ENCODE measurements at places on chromosomes 12 and 14. TPM values are rescaled to one million over a fixed set of nuclear protein-coding genes. Genes with fewer than 3 reads are reported as not detected.
A peak's percentile ranks its signal among the peaks of the same experiment; 100 is the strongest.

GRCh38 chr14:100894416-100894815 lies 9.1 kb downstream of the RTL1 start:
- H3K27ac ChIP-seq, result no peak overlapping the region
- H3K4me1 ChIP-seq, result no peaks in the 10 kb centered on the region
- H3K36me3 ChIP-seq, result peaks cover 13% of the 10 kb centered on the region
- no peak for DNase-seq
- H3K4me3 ChIP-seq, result no peak overlapping the region

GRCh38 chr12:130303781-130304180 lies 33.9 kb upstream of the PIWIL1 start:
- DNase-seq, result no peak
- no peaks in the 10 kb centered on the region for H3K27me3 ChIP-seq
- H3K36me3 ChIP-seq, result no peaks in the 10 kb centered on the region
- H3K4me3 ChIP-seq, result no peak overlapping the region

- no peaks in the 10 kb centered on the region for H3K36me3 ChIP-seq
- no peaks in the 10 kb centered on the region for H3K4me1 ChIP-seq
- H3K27me3 ChIP-seq, result no peaks in the 10 kb centered on the region
- H3K4me3 ChIP-seq, result no peak overlapping the region
Measured at GRCh38 chr14:65469903-65470302, 57.4 kb downstream of the FUT8 start.

GRCh38 chr14:98956181-98956580 lies 315.8 kb downstream of the BCL11B start:
- H3K27me3 ChIP-seq, result no peaks in the 10 kb centered on the region
- peaks cover 24% of the 10 kb centered on the region for H3K4me1 ChIP-seq
- no peaks in the 10 kb centered on the region for H3K36me3 ChIP-seq

DNA sequence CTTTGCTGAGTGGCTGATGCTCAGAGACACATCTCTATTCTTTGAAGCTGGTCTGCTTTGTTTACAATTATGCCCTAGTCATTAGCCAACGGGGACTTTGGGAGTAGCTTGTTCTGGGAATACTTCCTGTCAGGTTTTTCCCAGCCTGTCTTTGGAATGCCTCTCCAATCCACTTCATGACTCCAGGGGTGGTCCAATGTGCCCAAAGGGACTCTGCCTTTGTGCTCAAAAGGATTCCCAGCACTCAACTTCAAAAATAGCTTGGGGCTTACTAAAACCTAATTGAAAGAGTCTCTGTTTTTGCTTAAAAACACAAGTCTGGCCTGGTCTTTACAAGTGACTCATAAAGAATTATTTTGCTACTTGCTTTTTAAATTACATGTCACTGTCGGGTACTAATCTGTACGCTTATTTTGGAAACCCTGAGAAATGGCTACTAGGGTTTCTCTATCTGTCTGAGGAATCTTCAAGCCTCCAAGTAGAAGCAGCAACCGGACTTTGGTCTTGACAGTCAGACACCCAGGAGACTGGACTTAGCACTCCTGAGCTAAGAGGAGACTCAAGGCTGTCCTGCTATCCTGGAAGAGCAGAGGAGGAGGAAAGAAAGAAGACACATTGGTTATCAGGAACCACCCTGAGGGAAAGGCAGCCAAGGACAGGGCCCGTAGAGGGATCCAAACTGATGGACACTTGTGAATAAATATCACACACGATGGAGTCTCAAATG lies 20.7 kb downstream of the PHLDA1 start:
- H3K27me3 ChIP-seq, result no peaks in the 10 kb centered on the region
- no peak overlapping the region for H3K27ac ChIP-seq
- no peaks in the 10 kb centered on the region for H3K36me3 ChIP-seq
- no peaks in the 10 kb centered on the region for H3K4me1 ChIP-seq
- peak; percentile 30 for DNase-seq
- H3K4me3 ChIP-seq, result no peak overlapping the region

DNA sequence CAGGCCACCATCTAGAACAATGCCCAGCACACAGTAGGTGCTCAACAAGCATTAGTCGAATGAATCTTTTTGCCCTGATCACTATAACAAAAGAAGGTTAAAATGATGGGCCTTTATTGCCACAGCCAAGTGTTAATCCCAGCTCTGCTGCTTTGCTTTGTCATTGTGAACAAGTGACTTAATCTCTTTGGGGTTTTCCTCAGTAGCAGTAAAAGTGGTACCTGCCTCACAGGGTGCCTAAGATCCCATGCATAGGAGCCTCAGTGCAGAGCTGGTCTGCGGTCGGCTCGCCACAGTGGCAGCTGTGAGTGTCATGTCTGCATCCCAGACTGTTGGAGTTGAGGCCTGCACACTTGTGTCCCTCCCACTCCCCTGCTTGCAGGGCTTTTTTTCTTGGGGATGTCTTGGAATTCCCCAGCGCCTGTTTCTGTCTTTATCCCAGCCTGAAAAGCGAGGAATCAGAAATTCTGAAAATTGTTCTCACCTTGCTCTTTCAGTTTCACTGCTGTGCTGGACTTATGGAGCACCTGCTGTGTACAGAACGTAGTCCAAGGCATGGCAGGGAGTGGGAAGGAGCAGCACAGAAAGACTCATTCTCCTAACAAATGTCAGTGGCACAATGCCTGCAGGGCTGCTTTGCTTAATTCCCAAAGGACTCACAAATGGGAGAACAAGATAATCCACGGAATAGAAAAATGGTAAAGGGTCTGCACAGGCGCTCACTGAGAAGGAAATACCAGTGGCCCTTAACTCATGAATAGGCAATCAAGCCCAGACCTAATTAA lies 90.8 kb downstream of the EML1 start:
- no peak overlapping the region for H3K27ac ChIP-seq
- H3K36me3 ChIP-seq, result no peaks in the 10 kb centered on the region
- DNase-seq, result no peak
- H3K27me3 ChIP-seq, result no peaks in the 10 kb centered on the region

DNA sequence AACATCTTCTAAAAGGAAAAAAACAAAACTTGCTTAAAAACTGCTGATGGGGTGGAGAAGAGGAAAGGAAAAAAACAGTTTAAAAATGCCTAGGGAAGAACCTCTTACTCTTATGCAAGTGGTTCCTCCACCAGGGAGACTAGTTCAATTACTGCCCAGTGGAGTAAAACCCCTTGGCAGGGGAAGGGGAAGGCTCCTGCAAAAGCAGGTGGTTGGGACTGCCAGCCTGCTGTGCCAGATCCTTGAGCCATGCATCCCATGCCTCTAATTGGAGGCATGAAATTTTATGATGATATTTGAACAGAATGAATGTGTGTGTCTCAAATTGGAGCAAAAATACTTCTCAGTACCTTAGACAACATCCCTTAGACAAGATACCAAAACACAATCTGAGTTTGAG lies 118.8 kb downstream of the FSCB start:
- H3K4me3 ChIP-seq, result no peak overlapping the region
- H3K36me3 ChIP-seq, result no peaks in the 10 kb centered on the region
- no peaks in the 10 kb centered on the region for H3K27me3 ChIP-seq
- no peak for DNase-seq

DNA sequence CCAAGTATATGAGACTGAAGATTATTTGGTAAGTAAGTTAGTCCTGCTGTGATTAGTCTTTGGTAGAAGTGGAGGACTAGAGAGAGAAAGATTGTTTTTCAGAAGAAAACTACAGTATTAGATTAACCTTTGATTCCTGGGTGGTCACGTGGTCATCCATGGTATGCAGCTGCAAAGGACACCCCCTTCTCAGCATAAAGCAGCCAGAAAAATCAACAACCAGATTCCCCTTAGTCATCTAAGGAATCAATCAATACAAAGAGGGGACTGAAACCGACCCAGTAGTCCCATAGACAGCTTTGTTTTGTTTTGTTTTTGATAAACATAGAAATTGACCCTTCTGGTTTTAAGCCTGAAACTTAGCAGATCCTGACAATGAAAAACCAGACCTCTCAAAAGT lies 30.3 kb upstream of the MDGA2 start:
- no peaks in the 10 kb centered on the region for H3K36me3 ChIP-seq
- H3K27ac ChIP-seq, result no peak overlapping the region
- no peaks in the 10 kb centered on the region for H3K27me3 ChIP-seq
- H3K4me3 ChIP-seq, result no peak overlapping the region

DNA sequence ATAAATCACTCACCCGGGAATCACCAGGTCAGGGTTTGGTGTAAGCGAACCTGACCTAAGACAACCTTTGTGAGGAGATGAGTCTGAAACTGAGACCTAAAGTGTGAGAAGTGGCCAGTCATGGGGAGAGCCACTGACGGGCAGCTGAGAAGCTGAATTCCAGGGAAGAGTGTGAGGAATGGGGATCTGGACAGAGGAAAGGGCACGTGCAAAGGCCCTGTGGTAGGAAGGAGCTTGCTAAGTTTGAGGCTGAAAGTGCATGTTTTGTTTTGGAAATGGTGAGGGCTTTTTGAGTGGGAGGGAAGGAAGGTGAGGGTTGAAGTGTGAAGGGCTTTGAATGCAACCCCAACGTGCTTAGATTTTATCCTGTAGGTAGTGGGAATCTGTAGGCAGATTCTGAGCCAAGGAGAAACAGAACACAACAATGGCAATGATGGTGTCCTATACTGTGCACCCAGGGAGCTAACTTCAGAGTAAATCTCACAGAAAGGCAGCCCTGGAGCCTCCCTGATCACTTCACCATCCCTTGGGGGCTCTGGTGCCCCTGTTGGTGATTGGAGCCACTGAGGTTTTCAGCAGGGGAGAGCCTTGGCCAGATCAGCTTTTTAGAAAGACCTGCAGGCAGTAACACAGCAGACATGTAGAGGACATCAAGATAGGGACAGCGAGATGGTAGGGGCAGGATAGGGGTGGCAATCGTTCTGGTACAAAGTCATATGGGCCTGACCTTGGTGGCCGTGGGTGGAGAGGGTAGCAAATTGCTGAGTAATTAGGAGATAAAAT lies 37.5 kb upstream of the CHGA start:
- no peaks in the 10 kb centered on the region for H3K36me3 ChIP-seq
- no peak overlapping the region for H3K4me3 ChIP-seq
- no peak for DNase-seq
- H3K4me1 ChIP-seq, result no peaks in the 10 kb centered on the region
- peaks cover 6% of the 10 kb centered on the region for H3K27me3 ChIP-seq

DNA sequence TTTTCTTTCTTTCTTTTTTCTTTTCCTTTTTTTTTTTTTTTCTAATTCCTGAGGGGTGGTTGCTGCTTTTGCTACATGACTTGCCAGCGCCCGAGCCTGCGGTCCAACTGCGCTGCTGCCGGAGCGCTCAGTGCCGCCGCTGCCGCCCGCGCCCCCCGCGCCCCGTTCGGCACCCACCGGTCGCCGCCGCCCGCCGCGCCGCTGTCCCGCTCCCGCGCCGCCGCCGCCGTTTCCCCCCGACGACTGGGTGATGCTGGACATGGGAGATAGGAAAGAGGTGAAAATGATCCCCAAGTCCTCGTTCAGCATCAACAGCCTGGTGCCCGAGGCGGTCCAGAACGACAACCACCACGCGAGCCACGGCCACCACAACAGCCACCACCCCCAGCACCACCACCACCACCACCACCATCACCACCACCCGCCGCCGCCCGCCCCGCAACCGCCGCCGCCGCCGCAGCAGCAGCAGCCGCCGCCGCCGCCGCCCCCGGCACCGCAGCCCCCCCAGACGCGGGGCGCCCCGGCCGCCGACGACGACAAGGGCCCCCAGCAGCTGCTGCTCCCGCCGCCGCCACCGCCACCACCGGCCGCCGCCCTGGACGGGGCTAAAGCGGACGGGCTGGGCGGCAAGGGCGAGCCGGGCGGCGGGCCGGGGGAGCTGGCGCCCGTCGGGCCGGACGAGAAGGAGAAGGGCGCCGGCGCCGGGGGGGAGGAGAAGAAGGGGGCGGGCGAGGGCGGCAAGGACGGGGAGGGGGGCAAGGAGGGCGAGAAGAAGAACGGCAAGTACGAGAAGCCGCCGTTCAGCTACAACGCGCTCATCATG lies 654 bp downstream of the FOXG1 start:
- H3K4me1 ChIP-seq, result no peaks in the 10 kb centered on the region
- H3K27ac ChIP-seq, result no peak overlapping the region
- no peaks in the 10 kb centered on the region for H3K36me3 ChIP-seq
- no peak for DNase-seq

DNA sequence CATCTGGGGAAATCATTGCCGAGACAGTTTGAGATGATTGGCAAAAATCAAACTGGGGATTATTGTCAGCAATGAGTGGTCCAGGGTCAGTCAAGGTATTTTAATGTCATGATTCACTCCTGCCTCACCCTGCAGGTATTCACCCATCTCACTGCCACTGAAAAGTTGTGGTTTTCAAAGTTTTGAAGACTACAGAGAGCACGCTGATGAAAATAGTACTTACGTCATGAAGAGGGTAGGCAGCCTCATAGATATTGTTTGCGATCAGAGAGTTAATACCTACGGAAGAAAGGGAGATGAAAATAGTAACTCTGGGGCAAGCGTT lies 138.0 kb downstream of the ANO2 start:
- H3K27me3 ChIP-seq, result no peaks in the 10 kb centered on the region
- H3K36me3 ChIP-seq, result no peaks in the 10 kb centered on the region
- peak overlapping the region; percentile 43 for H3K4me3 ChIP-seq
- H3K4me1 ChIP-seq, result peaks cover 20% of the 10 kb centered on the region
- DNase-seq, result peak; percentile 85
- H3K27ac ChIP-seq, result peak overlapping the region; percentile 67

HOXC4 gene
- not detected for total RNA-seq

HPD gene
- total RNA-seq, result not detected

ADCY6 gene
- 28.9 TPM for total RNA-seq

SLC6A15 gene
- total RNA-seq, result 14.0 TPM

GARIN6 gene
- total RNA-seq, result not detected

All from astrocyte (in vitro differentiated cells and primary cell).